ENCODE measurements at places on chromosomes 12 and 14. TPM values are rescaled to one million over a fixed set of nuclear protein-coding genes. Genes with fewer than 3 reads are reported as not detected.

SLC6A15 gene
- 0.58 TPM for total RNA-seq

CIDEB gene
- 13.8 TPM for total RNA-seq

EPYC gene
- not detected for total RNA-seq

GARIN6 gene
- total RNA-seq, result not detected

HCAR3 gene
- 2.3 TPM for total RNA-seq

ASCL1 gene
- total RNA-seq, result 0.23 TPM

LRP1 gene
- total RNA-seq, result 199 TPM

TGM1 gene
- total RNA-seq, result 0.29 TPM

EIF2B2 gene
- 39.3 TPM for total RNA-seq

GPRC5A gene
- total RNA-seq, result 12.3 TPM

MMP19 gene
- total RNA-seq, result 1.5 TPM

KLRC3 gene
- not detected for total RNA-seq

ADGRD1 gene
- total RNA-seq, result 16.8 TPM

KRT77 gene
- not detected for total RNA-seq

WNK1 gene
- 246 TPM for total RNA-seq
